ENCODE measurements at places on chromosomes 16 and 17. TPM values are rescaled to one million over a fixed set of nuclear protein-coding genes. Genes with fewer than 3 reads are reported as not detected.

- no peaks in the 10 kb centered on the region for H3K27me3 ChIP-seq
- no peak for DNase-seq
- no peak overlapping the region for H3K4me3 ChIP-seq
- no peaks in the 10 kb centered on the region for H3K36me3 ChIP-seq
- no peak overlapping the region for H3K27ac ChIP-seq
Observed at GRCh38 chr17:63246344-63246743, 199.8 kb downstream of the CYB561 start.

GRCh38 chr16:82301146-82301755 is 131.2 kb upstream of the MPHOSPH6 start:
- H3K4me3 ChIP-seq: no peak overlapping the region
- no peaks in the 10 kb centered on the region for H3K36me3 ChIP-seq
- DNase-seq: no peak
- H3K27me3 ChIP-seq: no peaks in the 10 kb centered on the region

DNA sequence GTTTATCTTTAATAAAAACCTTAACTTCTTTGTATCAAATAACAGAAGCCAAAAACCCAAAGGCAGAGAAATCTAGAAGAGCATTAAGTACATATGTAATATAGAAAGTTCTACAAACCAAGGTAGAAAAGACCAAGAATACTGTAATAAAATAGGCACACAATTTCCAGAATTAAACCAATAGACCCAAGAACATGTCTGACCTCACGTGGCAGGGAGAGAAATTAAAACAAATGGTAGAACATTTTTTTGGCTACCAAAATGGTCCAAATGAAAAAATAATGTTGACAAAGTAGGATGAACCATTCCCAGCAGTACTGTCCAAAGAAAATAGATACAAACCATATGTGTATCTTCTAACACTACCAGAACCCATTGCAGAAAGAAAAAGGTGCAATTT is 183.5 kb downstream of the CPPED1 start:
- no peaks in the 10 kb centered on the region for H3K36me3 ChIP-seq
- H3K4me1 ChIP-seq: no peaks in the 10 kb centered on the region
- DNase-seq: no peak
- no peaks in the 10 kb centered on the region for H3K27me3 ChIP-seq
- no peak overlapping the region for H3K27ac ChIP-seq

GRCh38 chr17:80727409-80727755 is 182.7 kb downstream of the RPTOR start:
- no peaks in the 10 kb centered on the region for H3K27me3 ChIP-seq
- no peaks in the 10 kb centered on the region for H3K4me1 ChIP-seq
- no peak overlapping the region for H3K4me3 ChIP-seq
- H3K36me3 ChIP-seq: no peaks in the 10 kb centered on the region
- DNase-seq: no peak
- H3K27ac ChIP-seq: no peak overlapping the region

- H3K36me3 ChIP-seq: no peaks in the 10 kb centered on the region
- no peaks in the 10 kb centered on the region for H3K4me1 ChIP-seq
- H3K4me3 ChIP-seq: no peak overlapping the region
- DNase-seq: peak; percentile 80
- no peak overlapping the region for H3K27ac ChIP-seq
Observed at GRCh38 chr17:38724337-38724988, 5.7 kb upstream of the CISD3 start.

- H3K4me3 ChIP-seq: no peak overlapping the region
- no peaks in the 10 kb centered on the region for H3K4me1 ChIP-seq
- H3K36me3 ChIP-seq: no peaks in the 10 kb centered on the region
- H3K27me3 ChIP-seq: no peaks in the 10 kb centered on the region
- H3K27ac ChIP-seq: no peak overlapping the region
Observed at GRCh38 chr16:82063456-82064082, 28.5 kb downstream of the HSD17B2 start.

DNA sequence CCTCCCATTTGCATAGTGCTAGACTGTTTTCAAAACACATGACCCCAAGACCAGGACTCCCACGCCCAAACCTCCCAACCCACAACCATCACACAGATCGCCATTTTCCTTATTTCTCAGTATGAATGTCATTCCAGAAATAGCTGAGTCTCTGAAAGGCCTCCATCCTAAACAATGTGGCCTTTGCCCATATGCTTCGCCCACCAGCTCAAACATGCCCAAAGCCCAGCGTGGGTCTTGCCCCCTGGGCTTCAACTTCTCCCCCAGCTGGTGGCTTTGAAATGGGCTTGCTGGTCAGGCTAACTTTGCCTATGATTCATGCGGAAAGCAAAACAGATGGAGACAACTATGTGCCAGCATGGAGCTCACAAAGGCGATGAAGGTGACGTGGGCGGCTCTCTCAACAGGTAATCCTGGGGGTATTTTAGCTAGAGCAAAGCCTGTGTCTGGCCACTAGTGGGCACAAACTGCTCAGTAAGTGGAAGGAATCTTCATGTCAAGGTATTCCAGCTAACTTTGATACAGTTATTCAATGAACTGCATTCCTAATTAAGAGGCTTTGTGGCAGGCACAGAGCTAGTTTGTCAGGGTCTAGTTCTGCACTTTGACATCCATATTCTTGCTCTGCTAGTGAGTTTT is 17.1 kb downstream of the PMP22 start:
- no peaks in the 10 kb centered on the region for H3K27me3 ChIP-seq
- no peak for DNase-seq
- H3K4me3 ChIP-seq: no peak overlapping the region
- peaks cover 10% of the 10 kb centered on the region for H3K36me3 ChIP-seq

DNA sequence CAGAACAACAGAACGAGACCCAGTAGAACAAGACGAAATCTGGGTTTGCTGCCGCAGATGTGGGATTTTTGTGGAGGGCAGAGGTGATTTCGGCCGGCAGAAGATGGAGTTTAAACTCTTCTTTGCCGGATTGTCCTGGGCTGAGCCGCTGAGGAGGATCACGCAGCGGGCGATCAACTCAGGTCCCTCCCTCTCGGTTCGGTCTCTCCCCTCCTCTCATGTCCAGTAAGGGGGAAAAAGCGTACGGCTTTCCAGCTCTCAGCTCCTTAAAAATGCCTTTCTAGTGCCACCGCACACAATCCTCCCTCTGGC is 2.5 kb downstream of the PHF12 start:
- no peaks in the 10 kb centered on the region for H3K36me3 ChIP-seq
- no peak for DNase-seq
- H3K27ac ChIP-seq: peak overlapping the region; percentile 61

DNA sequence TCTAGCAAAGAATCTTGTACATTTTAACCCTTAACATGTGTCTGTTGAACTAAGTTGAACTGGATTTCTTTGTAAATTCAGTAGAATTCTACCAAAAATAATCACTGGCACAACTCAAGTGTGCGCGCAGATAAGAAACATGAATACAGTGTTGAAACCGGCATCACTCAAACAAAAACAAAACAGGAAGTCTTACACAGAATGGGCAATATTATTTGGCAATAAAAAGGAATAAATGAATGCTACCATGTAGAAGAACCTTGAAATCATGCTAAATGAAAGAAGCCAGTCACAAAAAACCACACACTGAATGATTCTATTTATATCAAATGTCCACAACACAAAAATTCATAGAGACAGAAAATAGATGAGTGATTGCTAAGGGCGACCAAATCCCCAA is 102.9 kb upstream of the ZFHX3 start:
- H3K27ac ChIP-seq: no peak overlapping the region
- no peaks in the 10 kb centered on the region for H3K36me3 ChIP-seq
- no peaks in the 10 kb centered on the region for H3K4me1 ChIP-seq
- no peak overlapping the region for H3K4me3 ChIP-seq
- H3K27me3 ChIP-seq: no peaks in the 10 kb centered on the region

The IGF2BP1 gene
- total RNA-seq: not detected

- H3K4me3 ChIP-seq: no peak overlapping the region
- H3K4me1 ChIP-seq: no peaks in the 10 kb centered on the region
- no peak overlapping the region for H3K27ac ChIP-seq
- H3K27me3 ChIP-seq: no peaks in the 10 kb centered on the region
Observed at GRCh38 chr17:80844418-80844990, 147.1 kb upstream of the CHMP6 start.

The KRTAP4-5 gene
- total RNA-seq: not detected

GRCh38 chr16:86515777-86516622 is 5.7 kb downstream of the FOXF1 start:
- DNase-seq: no peak
- H3K4me3 ChIP-seq: no peak overlapping the region
- H3K27ac ChIP-seq: no peak overlapping the region

The OR3A3 gene
- total RNA-seq: not detected

The KRT15 gene
- not detected for total RNA-seq

GRCh38 chr16:2860826-2861567 is 3.0 kb upstream of the PRSS22 start:
- H3K27ac ChIP-seq: no peak overlapping the region
- no peak for DNase-seq
- H3K4me3 ChIP-seq: no peak overlapping the region
- no peaks in the 10 kb centered on the region for H3K36me3 ChIP-seq

GRCh38 chr17:61583242-61583641 is 7.8 kb downstream of the NACA2 start:
- no peak overlapping the region for H3K27ac ChIP-seq
- no peaks in the 10 kb centered on the region for H3K36me3 ChIP-seq
- no peak overlapping the region for H3K4me3 ChIP-seq
- DNase-seq: no peak

GRCh38 chr17:44102849-44103622 is 20.4 kb downstream of the HDAC5 start:
- no peak for DNase-seq
- H3K27ac ChIP-seq: no peak overlapping the region
- no peaks in the 10 kb centered on the region for H3K27me3 ChIP-seq
- H3K36me3 ChIP-seq: no peaks in the 10 kb centered on the region

DNA sequence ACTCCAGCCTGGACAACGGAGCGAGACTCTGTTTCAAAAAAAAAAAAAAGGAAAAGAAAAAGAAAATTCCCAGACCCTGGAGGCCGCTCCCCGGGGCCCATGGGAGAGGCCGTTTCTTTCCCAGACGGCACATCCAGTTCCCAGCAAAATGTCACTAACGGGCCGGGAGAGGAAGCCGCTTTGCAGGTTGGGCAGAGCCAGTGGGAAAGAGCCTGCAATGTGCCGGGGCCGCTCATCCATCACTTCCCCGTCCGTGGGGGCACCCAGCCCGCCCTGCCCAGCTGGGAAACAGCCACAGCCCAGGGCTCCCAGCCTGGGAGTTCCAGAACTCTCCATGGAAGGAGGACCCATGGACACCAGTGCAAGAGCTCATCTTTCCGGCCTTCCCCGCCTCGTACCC is 41.8 kb upstream of the PABPN1L start:
- no peaks in the 10 kb centered on the region for H3K27me3 ChIP-seq
- H3K4me3 ChIP-seq: no peak overlapping the region
- DNase-seq: no peak
- no peaks in the 10 kb centered on the region for H3K36me3 ChIP-seq
- H3K27ac ChIP-seq: no peak overlapping the region

The ABI3 gene
- 12.3 TPM for total RNA-seq

The ZNF287 gene
- total RNA-seq: 7.4 TPM

DNA sequence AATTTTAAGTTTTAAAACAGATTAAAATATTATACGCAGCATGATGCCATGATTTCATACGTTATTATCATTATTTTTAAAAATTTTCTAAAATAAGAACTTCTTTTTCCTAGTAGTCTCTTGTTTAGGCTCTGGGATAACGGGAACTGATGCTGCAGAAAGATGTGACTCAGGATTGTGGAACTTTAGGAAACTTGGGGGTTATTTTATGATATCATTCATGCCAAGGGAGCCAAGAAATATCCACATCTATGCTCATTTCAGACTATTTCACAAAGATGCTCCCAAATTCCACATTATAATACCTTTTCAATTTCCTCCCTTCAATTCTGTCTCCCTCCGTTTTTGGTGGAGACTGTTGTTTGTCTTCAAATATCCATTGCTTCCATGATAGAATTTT is 236.4 kb downstream of the HS3ST3A1 start:
- no peaks in the 10 kb centered on the region for H3K27me3 ChIP-seq
- no peak overlapping the region for H3K27ac ChIP-seq
- H3K4me3 ChIP-seq: no peak overlapping the region

The TMEM92 gene
- 0.94 TPM for total RNA-seq

The SP6 gene
- 0.81 TPM for total RNA-seq

The CFAP97D1 gene
- not detected for total RNA-seq

The HSF5 gene
- total RNA-seq: not detected

The IRX3 gene
- total RNA-seq: 1.4 TPM

The XYLT1 gene
- total RNA-seq: 15.0 TPM

The RAI1 gene
- total RNA-seq: 35.8 TPM

The C1QTNF8 gene
- 1.4 TPM for total RNA-seq

GRCh38 chr16:53666786-53667415 is 36.8 kb downstream of the RPGRIP1L start:
- DNase-seq: no peak
- H3K4me3 ChIP-seq: no peak overlapping the region
- H3K27me3 ChIP-seq: no peaks in the 10 kb centered on the region
- H3K27ac ChIP-seq: no peak overlapping the region
- H3K36me3 ChIP-seq: no peaks in the 10 kb centered on the region

GRCh38 chr16:64659866-64660265 is 462.0 kb downstream of the CDH11 start:
- no peak for DNase-seq
- H3K36me3 ChIP-seq: no peaks in the 10 kb centered on the region
- H3K27me3 ChIP-seq: no peaks in the 10 kb centered on the region
- H3K27ac ChIP-seq: no peak overlapping the region
- H3K4me3 ChIP-seq: no peak overlapping the region

DNA sequence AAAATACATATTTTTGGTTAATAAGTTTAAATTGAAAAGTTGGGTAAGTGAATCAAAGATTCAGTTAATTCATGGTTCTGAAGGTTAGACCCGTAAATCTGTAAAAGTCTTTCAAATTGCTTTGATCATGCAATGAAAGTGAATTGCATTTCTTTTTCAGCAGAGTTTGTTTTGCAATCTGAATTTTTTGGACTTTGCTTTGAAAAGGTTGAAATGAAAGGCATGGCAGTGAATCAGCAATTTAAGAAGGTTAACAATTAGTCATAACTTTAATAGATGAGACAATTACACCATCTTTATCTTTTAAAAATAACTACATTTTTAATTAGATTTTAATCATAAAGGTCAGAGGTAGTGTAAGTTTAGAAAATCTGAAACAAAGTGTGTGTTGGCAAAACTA is 310.9 kb upstream of the KCNJ16 start:
- no peak overlapping the region for H3K27ac ChIP-seq
- H3K36me3 ChIP-seq: no peaks in the 10 kb centered on the region
- peaks cover 3% of the 10 kb centered on the region for H3K4me1 ChIP-seq

DNA sequence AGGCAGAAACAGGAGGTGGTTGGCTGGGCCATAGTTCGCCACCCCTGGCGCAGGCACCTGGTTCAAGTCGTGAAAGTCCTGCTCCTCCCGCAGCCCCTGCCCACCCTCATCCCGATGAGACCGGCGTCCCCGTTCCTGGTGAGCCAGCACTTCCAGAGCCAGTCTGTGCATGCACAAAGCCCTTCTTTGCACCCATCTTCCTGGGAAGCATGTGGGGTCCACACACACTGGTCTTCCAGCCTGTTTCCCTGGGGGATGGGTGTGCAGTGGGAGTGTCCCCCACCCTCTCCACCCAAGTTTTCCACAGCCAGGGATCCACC is 1.6 kb upstream of the ZG16B start:
- peak; percentile 66 for DNase-seq
- no peaks in the 10 kb centered on the region for H3K36me3 ChIP-seq
- H3K4me3 ChIP-seq: no peak overlapping the region
- no peaks in the 10 kb centered on the region for H3K4me1 ChIP-seq
- no peak overlapping the region for H3K27ac ChIP-seq

Measured in aorta (tissue), 5 donors.